CD4-positive, alpha-beta T cell treated with Interleukin-15 for 1 hour (primary cell): ENCODE measurements at places on chromosomes 7 and 10.

DNA sequence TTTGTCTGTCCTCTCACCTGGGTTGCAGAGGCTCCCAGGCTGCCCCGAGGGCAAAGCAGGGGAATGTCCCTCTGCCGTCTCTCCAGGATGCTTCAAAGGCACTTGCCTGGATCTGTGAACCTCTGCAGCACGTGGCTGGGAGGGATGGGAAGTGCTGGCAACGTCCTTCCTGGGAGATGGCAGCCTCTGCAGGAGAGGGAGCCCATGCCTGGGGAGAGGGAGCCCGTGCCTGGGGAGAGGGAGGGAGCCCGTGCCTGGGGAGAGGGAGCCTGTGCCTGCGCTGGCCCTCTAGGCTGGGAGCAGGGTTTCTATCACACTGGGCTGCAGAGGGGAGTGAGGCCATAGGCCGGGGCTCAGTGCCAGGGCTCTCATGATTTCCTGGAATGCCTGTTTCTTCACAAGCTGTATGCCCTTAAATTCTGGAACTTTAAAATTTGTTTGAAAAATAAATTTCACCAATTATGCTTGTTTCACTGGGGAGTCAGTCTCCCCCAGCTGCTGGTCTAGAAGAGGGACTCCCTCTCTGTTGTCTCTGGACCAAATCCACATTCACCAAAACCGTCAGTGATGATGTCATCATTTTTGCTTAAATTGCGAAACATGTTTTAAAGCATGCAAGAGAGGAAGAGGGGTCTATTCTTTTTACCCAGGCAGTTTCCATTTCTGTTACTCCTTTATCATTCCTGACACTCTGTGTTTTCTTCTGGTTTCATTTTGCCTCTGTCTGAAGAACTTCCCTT, 135.7 kb downstream of the DNAJB6 start:
- DNase-seq: no peak

GRCh38 chr10:127737563-127738511, 852 bp downstream of the FOXI2 start:
- no peak for DNase-seq

- no peak for DNase-seq
These were observed 43.3 kb upstream of the FMC1 start for GRCh38 chr7:139297795-139298194.

DNA sequence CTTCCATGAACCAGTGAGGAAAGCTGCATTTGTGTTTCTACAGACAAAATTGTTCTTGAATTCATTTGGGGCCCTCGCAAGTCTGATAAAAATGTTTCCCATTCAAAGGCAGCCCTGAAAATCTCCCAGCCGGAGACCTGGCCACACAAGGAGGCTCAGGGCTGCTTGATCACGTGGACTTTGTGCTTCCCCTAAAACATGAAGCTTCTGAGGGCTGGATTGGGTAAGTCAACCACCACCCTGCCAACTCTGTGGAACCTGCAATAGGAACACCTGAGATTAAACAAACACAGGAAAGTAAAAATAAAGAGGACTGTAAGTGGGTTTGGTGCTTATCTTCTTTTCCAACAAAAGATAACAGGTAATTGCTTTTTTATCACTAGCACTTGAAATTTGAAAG, 133.8 kb downstream of the C10orf90 start:
- no peak for DNase-seq

GRCh38 chr7:37394158-37394557, 54.5 kb downstream of the ELMO1 start:
- no peak for DNase-seq

DNA sequence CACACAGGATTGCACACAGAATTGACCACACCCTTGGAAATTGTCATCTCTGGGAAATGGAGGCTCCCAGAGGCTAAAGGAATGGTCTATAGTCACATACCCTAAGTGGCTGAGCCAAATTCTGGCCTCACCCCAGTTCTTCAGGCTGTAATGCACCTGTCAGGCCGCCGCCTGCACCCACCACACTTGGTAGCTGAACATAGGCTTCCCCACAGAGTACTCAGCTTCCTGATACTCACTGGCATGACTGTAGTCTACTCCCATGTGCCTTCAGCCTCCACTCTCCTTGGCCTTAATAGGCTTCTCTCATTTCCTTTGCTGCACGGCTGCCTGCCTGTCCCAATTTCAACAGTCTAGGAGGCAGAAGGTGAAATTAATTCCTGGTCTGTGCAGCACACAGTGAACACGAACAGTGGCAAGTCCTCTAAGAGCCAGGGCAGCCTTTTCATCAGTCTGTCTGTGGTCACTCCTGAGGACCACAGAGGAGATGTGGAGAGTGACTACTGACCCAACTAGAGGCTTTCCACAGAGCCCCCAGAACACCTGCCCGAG, 42.5 kb downstream of the NUDCD3 start:
- no peak for DNase-seq

- DNase-seq: no peak
These were observed 30.4 kb downstream of the VWC2 start for GRCh38 chr7:49803812-49804211.

DNA sequence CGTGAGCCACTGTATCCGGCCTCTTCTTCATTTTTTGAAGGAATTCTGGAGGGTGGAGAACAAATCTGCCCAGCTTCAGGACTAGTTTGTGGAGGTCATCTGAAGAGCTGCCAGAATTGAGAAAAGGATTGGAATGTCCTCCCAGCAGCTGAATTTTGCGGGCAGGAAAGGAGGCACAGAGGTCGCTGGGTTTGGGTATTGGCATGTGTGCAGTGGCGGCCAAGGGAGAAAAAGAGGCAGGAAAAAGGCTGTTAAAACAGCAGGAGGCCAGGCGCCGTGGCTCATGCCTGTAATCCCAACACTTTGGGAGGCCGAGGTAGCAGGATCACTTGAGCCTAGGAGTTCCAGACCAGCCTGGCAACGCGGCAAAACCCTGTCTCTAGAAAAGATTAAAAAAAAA, 80.4 kb downstream of the HIP1 start:
- DNase-seq: no peak

- DNase-seq: no peak
These were observed 53.3 kb upstream of the FAM180A start for GRCh38 chr7:135801877-135802276.

DNA sequence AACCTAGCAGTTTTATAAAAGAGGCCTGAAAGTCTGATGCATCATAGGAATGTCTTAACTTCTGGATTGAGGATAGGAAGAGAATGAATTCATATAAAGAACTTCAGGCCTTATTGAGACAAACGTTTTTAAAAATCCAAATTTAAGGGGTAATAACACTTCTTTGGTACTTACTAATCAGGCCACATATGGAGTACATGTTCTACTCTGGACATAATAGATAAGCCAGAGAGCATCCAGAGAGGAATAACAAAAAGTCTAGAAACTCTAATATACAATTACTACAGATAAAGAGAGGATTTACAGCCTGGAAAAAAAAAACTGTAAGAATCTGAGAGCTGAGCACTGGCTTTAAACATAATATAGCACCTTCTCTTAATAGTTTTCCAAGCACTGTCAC, 2.9 kb downstream of the MTPAP start:
- DNase-seq: no peak

DNA sequence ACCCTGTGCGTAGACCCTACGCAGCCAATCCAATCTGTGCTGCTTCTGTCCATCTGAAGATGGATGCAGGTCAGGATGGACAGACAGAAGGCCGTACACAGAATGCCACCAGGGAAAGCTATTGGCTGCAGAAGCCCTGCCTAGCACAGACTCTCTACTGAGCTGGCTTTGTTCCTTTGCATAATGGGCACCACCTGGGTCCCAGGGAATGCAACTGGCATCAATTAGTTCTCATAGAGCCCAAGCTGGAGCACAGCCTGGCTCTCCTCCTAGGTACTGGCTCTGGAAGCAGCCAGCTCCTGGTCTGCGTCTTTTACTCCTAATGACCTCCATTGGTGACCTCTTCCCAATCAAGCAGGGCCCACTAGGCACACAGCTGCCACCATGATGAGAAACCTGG, 26.8 kb upstream of the CACUL1 start:
- DNase-seq: no peak

GRCh38 chr7:131556053-131556908, at the start of gene PODXL:
Gene PODXL (minus strand): TSS chr7:131556628. CDS start chr7:131556359, 269 bp downstream.
- peak; percentile 73 for DNase-seq

GRCh38 chr10:58963101-58963534, 213.3 kb upstream of the PHYHIPL start:
- DNase-seq: no peak

- DNase-seq: no peak
These were observed 280.0 kb downstream of the REEP3 start for GRCh38 chr10:63801166-63801565.

- no peak for DNase-seq
These were observed 1.2 kb downstream of the PTEN start for GRCh38 chr10:87864496-87865059.

DNA sequence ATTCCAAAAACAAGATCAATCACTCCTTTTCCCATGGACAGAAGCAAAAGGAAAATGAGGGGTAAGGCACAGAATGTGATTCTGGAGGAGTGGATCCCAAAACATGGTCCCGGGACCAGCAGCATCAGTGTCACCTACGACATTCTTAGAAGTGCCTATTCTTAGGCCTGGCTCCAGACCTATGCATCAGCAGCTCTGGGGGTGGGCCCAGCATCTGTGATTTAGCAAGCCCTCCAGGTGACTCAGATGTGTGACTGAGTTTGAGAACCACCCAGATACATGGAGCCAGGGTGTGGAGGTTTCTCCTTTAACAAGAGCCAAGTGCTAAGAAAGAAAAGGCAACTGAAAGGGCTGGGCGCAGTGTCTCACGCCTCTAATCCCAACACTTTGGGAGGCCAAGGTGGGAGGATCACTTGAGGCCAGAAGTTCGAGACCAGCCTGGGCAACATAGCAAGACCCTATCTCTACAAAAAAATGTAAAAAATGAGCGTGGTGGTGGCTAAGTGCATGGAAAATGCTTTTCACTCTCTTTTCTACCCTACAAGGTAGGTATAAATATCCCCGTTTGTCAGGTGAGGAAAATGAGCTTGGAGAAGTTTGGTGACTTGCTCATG, 17.1 kb upstream of the ARPC1A start:
- no peak for DNase-seq

DNA sequence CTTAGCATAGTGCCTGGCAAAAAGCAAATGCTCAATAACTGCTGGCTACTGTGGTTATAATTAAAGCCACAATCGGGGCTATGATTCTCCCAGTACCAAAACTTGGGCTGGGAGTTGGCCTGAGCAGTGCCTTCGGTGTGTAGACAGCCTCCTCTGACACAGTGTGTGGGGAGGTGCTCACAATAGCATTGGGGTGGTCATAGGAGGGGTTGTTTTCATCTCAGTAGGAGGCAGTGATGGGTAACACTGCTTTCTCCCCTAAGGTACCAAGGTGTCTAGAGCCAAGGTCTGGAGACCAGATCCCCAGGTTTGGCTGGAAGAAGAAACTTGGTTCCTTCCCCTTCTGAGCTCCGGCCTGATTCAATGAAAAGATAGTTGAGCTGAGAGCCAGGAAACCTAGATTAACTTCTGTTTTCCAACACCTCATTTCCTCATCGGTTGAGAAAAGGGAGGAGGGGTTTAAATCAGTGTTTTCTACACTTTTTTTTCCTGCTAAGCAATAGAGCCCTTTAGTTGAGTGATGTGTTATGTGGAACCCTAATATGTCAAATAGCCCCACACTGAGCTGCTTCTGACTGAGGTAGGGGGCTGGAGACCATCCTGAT, 68.2 kb downstream of the LRMDA start:
- no peak for DNase-seq

- DNase-seq: no peak
These were observed 223.8 kb upstream of the CCDC6 start for GRCh38 chr10:60130130-60130579.

GRCh38 chr10:79181227-79181626, 112.5 kb downstream of the ZMIZ1 start:
- DNase-seq: no peak

DNA sequence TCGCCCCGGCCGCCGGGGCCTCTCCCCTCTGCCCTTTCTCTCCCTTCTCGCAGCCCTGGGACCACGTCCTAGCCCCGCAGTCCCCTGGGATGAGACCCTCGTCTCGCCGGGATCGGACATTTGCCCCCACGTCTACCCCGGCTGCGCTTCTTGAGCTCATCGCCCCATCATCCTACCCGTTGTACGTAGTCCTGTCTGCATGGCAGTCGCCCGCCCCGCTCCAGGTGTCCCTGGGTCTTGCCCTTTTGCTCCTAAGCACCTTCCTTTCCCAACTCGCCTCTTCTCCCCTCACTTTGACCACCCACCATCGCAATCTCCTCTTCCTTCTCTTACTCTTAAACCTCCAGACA, 582 bp downstream of the TPST1 start:
- no peak for DNase-seq

DNA sequence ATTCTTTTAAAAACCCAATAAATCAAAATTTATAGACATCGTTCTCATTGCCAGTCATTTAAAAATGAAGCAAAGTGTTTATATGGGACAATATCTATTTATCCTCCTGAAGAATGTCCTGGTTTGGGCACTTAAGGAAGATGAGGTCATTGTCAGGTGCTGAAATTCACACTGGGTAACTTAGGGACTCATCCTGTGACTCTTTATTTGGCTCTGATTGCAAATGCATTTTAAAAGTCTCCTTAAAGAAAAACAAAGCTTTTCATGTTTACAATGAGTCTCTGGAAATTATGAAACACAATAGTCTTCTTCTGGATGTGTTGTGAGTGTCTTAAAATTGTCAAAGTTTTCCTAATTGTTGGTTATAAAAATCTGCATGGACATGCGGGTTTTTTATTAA, 69.5 kb upstream of the GPR158 start:
- DNase-seq: no peak

- DNase-seq: no peak
These were observed 126.6 kb downstream of the CCDC71L start for GRCh38 chr7:106534271-106534846.

GRCh38 chr7:82704121-82704520, 260.5 kb upstream of the CACNA2D1 start:
- no peak for DNase-seq

DNA sequence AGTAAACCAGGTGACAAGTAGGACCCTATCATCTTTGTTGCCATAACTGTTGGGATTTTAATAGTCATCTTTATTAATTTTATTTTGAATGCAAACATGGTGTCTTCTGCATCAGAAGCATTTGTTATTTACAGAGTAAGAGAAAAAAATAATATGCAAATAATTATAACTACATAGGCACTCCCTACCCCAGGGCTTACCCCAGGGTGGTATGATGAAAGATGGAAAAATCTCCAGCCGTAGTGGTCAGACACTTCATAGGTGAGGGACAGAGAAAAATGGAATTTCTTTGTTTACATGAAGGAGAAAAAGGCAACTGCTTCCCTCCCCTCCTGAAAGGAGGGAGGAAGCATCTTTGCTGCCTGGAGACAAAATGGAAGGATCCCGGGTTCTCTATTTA, 29.7 kb downstream of the STOX1 start:
- DNase-seq: no peak

DNA sequence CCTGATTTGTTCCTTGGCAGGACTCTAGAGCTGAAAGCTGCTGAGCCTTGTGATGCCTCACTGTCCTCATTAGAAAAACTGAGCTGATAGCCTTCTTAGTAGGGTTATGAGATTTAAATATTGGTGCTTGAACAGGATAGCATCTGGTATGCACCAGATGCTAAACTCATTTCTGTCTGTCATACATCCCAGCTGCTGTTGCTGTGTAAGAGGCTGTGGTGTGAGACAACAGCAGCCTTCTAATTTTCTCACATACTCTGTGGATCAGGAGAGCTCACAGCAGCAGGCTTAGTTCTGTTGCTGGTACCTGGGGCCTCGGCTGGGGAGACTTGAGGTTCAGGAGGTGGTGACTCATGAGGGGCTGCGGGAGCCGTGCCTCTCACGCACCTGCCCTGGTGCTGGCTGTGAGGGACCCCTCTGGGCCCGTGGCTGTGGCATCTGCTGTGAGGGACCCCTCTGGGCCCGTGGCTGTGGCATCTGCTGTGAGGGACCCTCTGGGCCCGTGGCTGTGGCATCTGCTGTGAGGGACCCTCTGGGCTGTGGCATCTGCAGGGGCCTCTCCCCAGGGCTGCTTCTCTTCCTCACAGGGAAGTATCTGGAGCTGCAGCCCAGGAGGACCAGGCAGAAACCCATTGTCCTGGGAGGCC, 12.5 kb downstream of the DYNC2I1 start:
- no peak for DNase-seq
